Heart left ventricle (tissue), 16 donors: ENCODE measurements at places on chromosomes 12 and 14. TPM values are rescaled to one million over a fixed set of nuclear protein-coding genes. Genes with fewer than 3 reads are reported as not detected.

RNASE7 gene
- 0.04 TPM for polyA plus RNA-seq

HOXC4 gene
- not detected for polyA plus RNA-seq

DLK1 gene
- 3.7 TPM for polyA plus RNA-seq

MYF6 gene
- polyA plus RNA-seq: not detected

STAT6 gene
- polyA plus RNA-seq: 39.6 TPM

FITM1 gene
- 43.3 TPM for polyA plus RNA-seq

TMEM30B gene
- 0.24 TPM for polyA plus RNA-seq

HIGD1C gene
- polyA plus RNA-seq: not detected

CELA1 gene
- not detected for polyA plus RNA-seq

GRCh38 chr14:98456231-98456630, 815.8 kb downstream of the BCL11B start:
- no peak for DNase-seq

DNA sequence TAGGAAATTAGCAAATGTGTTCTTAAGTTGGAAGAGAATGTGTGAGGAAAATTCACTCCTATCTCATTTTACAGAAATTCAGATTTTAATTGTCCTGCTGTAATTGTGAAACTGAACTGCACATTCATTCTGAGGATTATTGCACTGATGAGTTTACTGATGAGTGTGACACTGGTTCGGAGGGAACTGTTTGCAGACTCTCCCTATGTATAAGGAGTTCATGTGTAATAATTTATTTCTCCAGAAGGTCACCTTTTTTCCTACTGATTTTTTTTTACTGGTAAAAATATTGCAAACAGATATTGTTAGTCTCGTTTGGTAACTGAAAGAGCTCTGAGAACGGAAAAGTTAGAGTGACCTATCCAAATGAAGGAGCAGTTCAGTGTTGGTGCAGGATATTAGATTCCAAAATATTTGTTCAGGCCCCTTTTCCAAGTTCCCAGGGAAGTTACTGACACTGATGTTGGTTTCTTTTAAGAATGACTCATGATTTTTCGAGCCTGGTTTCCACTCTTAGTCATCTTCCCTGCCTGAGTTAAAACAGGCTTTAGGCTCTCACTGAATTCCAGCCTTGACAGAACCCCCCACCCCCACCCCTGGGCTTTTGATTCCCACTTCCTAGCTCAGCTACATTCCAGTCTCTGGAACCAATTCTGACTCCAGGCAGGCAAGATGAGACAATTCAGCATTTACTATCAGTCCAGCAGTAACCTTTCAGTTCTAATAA, 18.4 kb downstream of the ANO6 start:
- DNase-seq: peak; percentile 35

- no peak for DNase-seq
Measured at GRCh38 chr12:52380271-52380694, 5.2 kb downstream of the KRT84 start.

- no peak for DNase-seq
Measured at GRCh38 chr12:3483089-3483488, 7.9 kb upstream of the PRMT8 start.

DNA sequence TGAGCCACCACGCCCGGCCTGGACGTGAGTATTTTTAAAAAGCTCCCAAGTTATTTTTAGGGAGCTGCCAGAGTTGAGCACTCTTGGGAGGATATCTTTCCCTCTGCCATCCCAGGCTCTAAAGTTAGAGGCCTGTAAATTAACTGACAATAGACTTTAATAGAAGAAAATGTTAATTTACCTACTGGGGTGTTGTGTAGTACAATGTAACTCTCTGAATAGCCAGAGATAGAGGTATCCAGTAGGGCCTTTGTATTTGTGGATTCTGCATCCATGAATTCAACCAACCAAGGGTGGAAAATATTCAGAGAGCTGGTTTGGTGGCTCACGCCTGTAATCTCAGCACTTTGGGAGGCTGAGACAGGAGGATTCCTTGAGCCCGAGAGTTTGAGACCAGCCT, 7.6 kb upstream of the PIGH start:
- no peak for DNase-seq

DNA sequence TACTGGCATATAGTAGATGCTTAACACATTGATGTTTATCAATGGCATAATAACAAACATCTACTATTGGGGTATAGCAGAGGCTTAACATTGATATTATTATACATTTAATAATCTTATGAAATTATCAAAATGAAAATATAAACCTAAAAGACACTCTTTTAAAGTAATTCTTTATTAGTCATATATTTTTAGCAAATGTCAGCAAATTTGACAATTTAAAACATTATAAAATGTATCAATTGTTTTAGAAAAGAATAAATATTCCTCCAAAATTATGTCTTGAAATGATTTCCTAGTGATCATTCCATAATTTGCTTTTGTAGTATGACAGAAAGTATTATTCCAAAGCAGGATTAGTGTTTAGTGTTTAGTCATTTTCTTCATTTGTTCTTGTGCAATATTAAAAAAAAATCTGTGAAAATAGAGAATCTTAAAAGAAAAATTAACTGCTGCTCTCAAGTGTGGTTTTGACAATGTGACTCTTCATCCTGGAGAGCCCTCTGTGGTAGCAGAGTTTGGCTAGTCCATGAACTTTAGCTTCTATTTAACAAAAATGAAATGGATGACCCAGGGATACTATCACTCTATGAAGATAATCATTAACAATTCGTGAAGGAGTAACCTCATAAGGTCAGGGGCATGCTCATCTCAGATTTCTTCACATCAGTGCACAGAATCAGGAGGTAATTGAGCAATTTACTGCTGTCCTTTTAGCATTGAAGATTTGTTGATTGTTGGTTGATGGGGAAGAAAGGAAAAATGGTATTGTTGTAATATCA, 1018.5 kb downstream of the LRFN5 start:
- no peak for DNase-seq

GRCh38 chr14:24236689-24237462, 4.1 kb downstream of the GMPR2 start:
- DNase-seq: no peak

GRCh38 chr12:11861155-11861863, 209.4 kb upstream of the BCL2L14 start:
- DNase-seq: no peak

GRCh38 chr12:20616093-20616492, 79.0 kb upstream of the SLCO1C1 start:
- DNase-seq: no peak

DNA sequence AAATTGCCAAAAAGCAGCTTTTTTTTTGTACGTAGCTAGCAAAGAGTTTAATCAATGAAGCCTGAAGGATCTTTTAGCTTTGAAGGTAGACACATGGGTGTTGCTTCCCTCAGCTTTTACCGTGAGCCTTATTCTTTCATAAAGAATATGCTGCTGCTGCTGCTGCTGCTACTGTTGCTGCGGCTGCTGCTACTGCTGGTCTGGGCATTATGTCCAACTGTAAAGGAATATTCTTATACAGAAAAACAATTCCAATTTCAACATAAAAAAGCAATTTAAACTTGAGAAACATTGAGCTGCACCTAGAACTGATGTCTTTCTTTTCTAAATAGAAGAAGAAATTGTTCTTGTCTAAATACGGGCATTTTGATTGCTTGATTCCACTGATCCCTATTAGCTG, 38.9 kb upstream of the PPP1R12A start:
- no peak for DNase-seq
